ENCODE measurements at places on chromosomes 1 and 21.
A peak's percentile ranks its signal among the peaks of the same experiment; 100 is the strongest.

DNA sequence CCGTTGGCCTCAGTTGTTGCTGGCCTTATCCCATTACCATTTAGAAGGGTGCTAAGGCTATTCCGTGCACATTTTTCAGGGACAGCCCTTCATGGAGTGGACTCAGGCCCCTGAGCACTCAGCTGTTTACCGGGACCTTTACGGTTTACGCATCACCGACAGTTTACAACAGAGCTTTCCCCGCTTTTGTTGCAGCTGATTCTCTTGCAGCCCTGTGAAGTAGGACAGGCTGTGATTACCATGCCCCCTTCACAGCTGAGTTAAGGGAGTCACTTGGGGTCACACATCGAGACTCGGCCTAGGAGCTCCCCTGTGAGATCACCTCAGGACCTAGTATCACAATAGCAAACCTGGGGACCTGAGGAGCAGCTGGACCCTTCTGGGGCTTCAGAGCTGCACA lies 41.9 kb downstream of the PTPRF start:
- DNase-seq: no peak

- no peak for DNase-seq
Observed at GRCh38 chr1:239817276-239817675, 274.4 kb upstream of the FMN2 start.

DNA sequence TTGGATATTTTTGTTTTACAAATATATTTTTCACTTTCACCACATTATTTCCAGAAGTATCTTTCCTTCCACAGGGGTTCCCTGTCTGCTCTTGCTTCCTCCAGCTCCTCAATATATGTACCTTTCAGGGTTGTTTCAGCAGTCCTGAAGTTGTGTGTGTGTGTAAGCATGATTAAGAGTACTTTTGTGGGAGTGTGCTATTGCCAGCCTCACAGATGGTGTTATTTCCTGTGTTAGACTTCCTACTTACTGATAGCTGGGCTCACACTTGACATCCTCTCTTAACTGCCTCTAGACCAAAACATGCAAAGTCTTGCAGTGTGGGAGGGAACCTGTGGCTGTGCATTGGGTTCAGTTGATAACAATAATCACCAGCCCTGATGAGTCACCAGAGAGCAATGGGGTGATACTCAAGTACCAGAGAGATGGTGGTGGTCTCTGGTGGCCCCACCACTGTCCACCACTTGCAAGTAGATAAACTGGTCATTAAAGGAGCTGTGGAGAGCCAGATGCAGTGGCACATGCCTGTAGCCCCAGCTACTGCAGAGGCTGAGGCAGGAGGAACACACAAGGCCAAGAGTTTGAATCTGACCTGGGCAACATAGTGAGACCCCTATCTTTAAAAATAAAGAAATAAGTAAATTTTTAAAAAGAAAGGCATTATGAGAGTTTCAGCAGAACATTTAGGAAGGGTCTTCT lies 126.7 kb downstream of the NR5A2 start:
- no peak for DNase-seq

- no peak for DNase-seq
Observed at GRCh38 chr21:25934130-25934529, 199.4 kb downstream of the GABPA start.

GRCh38 chr1:40872276-40872675 lies 10.1 kb upstream of the CITED4 start:
- DNase-seq: no peak

DNA sequence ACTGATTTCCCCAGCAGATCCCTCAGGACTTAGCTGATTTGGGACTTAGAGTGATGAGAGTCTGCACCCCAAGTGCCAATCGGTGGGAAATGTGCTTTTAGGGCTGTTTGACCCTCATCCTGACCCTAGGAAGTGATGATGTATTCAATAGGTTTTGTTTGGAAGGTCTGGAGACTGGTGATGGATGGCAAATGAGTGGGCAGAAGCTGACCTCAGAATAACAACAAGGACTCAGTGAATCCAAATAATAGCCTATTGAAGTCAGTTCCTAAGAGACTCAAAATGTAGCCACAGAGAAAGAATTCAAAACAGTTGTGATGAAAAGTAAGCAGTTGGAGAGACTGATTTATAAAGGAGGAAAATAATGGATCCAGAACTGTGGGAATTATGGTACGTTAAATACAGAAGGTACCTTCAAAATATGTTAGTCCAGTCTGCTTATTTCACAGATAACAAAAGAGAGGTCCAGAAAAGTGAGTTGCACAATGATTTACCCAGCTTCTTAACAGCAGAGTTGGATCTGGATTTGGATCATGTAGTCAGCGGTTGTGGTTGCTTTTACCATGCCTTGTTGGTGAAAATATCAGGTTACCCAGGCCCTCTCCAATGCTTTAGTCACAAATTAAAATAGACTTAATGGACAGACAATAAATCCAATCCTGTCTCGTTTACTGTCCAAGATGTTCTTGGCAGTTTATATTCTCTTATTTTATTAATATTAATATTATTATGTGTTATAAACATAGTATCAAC lies 123.0 kb upstream of the PTBP2 start:
- DNase-seq: no peak

- peak; percentile 31 for DNase-seq
Observed at GRCh38 chr1:232980986-232981560, 30.7 kb downstream of the NTPCR start.
